T47D (cell line): ENCODE measurements at places on chromosomes 4 and X.
A peak's percentile ranks its signal among the peaks of the same experiment; 100 is the strongest.

GRCh38 chr4:110055158-110055768 lies 142.6 kb downstream of the EGF start:
- DNase-seq: no peak

DNA sequence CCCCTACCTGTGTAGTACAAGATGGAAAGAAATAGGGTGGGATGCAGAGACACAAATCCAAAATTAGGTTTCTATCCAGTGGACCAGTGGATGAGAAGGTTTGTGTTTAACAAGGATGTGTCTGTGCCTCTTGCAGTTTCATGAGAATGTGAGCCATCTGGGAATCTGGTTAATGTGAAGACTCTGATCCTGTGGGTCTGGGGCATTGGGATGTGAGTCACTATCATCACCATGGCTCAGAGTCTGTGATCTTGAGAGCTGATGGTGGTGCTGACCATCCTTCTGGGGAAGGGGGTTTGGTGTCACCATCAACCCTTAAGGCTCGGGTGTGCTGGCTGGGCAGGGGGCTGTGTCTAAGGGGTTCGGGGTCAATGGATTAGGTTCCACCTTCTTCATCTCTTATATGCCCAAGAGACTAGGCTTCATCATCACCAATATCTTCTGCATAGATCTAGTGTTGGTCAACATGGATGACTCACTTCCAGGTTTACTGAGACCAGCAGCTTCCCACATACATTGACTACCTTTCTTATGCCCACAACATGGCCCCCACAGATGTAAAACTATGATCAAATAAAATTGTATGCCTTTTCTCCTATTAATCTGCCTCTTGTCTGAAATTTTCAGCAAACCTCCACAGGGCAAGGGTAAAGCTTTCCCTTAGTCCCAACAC lies 65.7 kb upstream of the MID1 start:
- peak; percentile 25 for DNase-seq

DNA sequence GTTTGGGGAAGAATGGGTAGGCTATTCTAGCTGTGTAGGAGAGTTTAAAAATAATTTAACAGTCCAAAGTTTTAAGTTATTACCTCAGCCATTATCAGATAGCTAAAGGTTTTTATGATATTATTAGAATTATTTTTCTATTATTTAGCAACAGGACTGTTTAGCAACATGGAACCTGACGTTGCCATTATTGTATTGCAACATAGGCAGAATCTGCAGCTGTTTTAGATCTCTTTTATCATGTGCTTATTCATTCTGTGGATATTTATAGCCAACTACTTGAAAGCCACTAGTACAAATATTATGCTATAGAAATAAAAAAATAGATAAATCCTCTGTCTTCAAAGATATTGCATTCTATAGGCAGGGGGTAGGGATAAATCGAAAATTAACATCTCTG lies 382.0 kb upstream of the TRAM1L1 start:
- no peak for DNase-seq

- DNase-seq: no peak
Observed at GRCh38 chr4:6826781-6827508, 44.4 kb downstream of the KIAA0232 start.

- DNase-seq: no peak
Observed at GRCh38 chr4:139484783-139485311, 30.9 kb downstream of the RAB33B start.

- DNase-seq: no peak
Observed at GRCh38 chr4:77893451-77893850, 30.8 kb downstream of the MRPL1 start.

DNA sequence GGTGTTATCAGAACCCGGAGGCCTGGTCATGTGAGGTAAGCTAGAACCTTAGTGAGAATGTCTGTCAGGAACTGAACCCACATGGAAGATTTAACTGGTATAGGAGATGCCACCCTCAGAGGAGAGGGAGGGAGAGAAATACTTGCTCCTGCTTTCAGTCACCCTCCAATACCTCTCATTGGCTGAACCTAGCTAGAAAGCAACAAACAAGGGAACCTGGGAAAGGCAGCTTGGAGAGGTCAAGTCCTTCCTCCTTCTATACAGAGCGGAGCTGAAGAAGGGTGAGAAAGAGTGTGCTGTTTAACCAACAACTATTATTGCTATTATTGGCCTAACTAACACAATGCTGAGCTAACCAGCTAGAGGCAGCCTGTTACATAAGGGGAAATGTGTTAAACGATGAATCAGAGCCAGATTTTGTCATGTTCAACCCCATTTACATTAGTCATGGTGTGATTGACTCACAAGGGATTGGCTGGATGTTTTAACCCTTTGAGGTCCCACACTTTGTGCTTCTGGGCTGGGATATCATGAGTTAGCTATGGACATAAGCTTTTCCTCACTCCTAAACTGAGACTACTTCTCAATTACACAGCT lies 96.5 kb upstream of the ESX1 start:
- DNase-seq: no peak

DNA sequence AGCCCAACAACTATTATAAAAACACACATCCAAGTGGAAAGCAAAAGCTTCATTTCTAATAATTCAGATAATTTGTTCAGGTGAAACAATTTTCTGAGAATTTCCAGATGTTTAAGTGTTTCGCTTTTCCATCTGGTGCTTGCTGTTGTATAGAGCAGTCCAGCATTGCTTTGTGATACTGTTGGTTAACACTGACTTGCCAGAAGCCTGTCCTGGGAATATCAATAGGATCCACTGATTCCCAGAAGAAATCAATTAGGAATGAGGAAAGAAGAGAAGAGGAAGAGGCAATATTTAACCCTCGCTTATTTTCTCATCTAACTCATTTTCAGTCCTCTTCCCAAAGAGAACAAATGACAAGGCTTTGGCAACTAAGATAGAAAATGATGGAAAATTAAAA lies 94.9 kb upstream of the DDIT4L start:
- DNase-seq: no peak

DNA sequence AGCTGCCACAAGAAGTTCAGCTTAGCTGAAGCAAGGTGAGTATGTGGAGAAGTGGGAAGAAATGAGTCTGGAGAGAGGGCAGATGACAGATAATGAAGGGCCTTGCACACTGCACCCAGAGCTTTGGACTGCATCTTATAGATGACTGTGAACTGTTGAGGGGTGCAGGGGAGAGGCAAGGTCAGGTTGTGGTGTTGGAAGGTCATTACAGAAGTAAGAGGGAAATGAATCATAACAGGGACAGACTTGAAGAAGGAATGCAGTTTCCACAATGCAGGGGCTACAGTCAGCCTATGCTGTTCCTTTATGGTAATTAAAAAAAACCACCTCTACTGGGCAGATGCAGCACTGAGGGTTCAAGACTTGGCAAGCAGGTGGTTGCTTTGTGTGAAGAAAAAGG lies 4.8 kb upstream of the IGFBP7 start:
- no peak for DNase-seq

DNA sequence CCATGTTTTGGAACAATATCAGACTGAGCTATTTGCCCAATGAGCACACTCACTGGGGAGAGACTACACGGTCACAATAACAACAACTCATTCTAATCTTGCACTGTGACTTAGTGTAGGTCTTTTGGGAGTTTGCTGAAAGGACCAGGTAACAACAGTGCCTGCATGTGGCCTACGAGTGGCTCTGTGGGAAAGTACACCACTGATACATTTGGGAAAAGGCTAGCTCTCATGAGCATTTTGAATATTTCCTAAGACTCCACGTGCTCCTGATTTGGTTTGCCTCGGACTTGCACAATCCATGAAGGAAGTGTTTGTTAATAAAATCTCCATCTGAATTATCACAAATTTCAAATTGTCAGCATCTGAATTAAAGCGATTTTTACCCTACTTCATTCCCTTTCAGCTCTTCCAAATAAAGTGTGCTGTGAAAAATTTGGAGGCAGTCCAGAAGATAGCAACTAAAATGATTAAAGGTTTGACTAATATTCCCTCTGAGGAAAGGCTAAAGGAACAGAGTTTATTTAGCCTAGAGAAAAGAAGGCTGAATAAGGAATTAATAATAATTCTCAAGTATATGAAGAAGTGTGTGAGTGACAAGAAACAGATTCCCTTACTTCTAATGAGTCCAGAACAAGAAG lies 406.4 kb downstream of the PPARGC1A start:
- DNase-seq: no peak

GRCh38 chrX:139776599-139776998 lies 68.6 kb upstream of the MCF2 start:
- no peak for DNase-seq

GRCh38 chr4:104772849-104773248 lies 278.2 kb upstream of the CXXC4 start:
- no peak for DNase-seq

GRCh38 chrX:47562615-47563243 lies 1.7 kb downstream of the ARAF start:
- no peak for DNase-seq

DNA sequence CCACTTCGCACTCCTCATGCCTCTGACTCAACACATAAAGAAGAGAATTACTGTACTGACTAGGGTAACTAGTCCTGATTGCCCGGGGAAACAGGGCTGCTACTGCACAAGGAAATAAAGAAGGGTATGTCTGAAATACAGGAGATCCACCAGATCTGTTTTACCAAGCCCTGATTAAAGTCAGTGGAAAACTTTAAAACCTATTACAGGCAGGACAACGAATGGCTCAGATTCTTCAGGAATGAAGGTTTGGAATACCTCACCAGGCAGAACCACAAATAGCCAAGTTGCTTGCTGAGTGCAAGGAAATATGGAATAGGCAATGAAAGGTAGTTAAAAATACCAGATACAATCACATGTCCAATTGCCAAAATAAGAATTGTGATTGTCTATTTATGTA lies 17.3 kb downstream of the LAMTOR3 start:
- no peak for DNase-seq

DNA sequence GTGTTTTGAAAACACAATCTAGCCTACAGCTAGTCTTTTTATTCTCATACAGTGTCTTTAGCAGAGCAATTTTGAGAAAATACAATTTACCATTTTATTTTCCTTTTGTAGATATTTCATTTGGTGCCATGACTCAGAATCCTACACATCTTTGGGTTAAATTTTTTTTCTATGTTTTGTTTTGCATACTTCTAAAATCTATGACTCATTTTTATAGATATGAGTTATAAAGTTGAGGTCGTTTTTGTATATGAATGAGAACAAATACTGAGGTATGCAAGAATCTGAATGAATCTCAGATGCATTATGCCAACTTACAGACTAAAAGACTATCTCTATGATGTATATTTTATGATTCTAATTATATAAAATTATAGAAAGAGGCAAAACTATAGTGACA lies 206.5 kb upstream of the ANXA10 start:
- no peak for DNase-seq

DNA sequence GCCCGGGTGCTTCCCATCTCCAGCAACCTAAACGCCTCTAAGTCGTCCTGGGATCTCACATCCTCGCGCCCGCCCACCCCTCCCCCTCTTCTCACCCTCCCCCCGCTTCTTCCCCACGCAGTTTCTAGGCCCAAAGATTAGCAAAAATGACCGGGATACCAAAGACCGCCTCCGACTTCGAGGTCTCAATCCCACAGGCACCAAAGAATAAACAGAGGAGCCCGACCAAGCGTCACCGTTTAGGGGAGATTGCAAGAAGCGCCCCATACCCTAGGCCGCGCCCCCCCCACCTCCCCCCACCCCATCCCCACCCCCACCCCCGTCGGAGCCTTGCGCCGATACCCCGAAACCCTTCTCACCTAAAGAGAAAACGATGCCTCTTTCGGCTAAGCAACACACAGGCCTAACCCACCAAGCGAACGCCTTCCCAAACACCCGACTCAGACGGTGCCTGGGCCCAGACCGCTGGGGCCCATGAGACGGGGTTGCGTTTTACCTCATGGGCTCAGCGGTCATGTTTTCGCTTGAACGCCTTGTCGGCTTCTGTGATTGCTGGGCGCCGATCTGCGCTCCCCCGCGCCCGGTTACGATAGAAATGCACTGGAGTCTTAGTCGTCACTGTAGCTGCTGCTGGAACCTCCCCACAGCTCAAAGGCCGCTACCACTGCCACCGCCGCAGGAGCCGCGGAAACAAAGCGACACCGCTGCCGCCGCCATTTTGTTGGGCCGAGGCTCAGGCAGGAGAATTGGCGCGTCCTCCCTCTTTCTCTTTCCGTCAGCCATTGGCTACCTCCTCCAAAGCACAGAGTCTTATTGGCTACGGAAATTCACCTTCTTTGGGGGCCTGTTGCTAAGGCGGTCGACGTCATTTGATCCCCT lies at the start of gene ATRX:
ATRX (minus strand) TSS at position 731 of the 879 bp plus-strand sequence; CDS start at position 516, 215 bp downstream.
- peak; percentile 52 for DNase-seq

DNA sequence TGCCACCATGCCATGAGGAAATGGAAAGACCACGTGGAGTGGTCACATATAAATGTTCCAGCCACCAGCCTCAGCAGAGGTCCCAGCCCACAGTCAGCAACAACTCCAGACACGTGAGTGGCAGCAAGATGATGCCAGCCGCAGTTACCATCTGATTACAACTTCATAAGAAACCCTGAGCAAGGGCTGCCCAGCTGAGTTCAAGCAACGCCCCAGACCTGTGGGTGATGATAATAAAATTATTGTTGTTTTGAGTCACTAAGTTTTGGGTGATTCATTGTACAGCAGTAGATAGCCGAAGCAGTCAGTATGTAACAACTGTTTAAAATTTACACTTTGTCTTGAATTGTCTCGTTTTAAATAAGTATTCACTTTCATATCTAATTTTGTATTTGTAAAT lies 5.8 kb upstream of the CCNG2 start:
- DNase-seq: no peak

DNA sequence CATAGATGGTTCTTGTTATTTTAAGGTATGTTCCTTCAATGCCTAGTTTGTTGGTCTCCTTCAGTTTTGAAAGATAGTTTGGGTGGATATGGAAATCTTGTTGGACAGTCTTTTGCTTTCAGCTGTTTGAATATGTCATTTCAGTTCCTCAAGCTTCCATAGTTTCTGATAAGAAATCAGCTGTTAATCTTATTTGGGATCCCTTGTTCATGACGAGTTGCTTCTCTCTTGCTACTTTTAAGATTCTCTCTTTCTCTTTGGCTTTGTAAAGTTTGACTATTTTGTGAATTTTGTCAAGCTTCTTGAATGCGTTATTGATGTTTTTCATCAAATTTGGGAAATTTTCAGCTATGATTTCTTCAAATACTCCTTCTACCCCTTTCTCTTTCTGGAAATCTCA lies 129.5 kb downstream of the GNL3L start:
- DNase-seq: no peak

- peak; percentile 84 for DNase-seq
Observed at GRCh38 chrX:103687696-103688201, 1.2 kb upstream of the MORF4L2 start.
